ENCODE measurements at places on chromosomes 11 and 22.
A peak's percentile ranks its signal among the peaks of the same experiment; 100 is the strongest.

DNA sequence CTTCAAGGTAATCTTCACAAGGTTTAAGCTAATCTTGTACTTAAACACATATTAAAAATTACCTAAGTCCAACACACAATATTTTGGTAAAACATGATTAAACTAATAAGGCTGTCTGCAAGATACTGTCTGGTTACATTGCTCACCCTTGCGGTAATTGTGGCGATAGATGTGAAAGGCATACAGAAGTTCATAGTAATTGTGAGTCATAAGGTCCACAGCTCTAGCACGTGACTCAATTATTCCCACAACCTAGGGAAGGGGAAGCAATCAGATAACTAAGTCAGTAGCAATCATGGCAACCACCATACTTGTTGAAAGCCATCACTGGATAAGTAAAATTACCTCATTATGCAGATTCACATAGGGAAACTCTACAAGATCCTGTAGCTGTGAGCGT lies 30.5 kb upstream of the FNBP4 start:
- DNase-seq: peak; percentile 28

DNA sequence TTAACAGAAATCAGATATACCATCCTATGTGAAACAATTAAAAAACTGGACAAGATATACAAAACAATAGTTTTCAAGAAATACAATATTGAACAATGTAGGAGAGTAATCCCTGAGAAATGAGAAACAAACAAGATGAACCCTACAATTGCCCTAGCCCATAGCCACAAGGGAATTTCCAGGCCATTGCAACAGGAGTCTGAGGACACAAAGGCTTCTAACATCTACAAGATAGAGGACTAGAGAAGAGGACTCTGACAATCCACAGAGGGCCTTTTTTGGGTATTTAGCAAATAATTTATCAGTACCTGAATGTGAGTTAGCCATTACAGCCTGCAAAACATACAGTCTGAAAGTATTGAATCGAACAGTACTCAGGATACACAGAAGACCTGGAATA lies 251.7 kb downstream of the GRM5 start:
- no peak for DNase-seq

GRCh38 chr22:27885977-27886842 lies 32.8 kb downstream of the PITPNB start:
- peak; percentile 49 for DNase-seq

GRCh38 chr22:31148488-31148887 lies 8.2 kb upstream of the PLA2G3 start:
- DNase-seq: no peak

DNA sequence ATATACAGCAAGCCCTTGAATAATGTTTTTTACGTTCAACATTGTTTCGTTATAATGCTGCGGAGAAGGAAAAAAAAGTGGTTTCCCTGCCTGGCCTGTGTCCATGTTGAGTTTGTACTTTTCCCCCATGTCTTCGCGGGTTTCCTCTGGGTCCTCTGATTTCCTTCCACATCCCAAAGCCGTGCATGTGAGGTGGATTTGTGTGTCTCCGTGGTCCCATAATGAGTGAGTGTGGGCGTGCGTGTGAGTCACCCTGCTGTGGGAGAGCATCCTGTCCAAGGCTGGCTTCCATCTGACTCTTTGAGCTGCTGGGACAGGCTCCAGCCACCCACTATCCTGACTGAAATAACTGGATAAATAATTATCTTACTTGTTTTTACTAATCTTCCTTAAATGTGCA lies 29.6 kb upstream of the SNX19 start:
- DNase-seq: peak; percentile 86

DNA sequence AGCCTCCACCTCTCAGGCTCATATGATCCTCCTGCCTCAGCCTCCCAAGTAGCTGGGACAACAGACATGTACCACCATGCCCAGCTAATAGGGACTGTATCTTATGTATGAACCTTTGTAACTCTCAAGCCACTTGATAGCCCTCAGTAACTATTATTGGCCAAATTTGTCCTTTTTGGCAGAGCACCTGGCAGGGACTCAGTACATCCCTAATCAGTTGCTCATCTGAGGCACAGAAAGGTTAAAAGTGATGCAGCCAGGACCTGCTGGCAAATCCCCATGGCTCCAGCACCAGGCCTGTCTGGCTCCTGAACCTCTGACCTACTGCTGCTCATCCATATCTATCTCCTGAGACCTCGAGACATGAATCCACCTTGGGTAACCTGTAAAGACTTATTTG lies 21.1 kb upstream of the XBP1 start:
- DNase-seq: no peak

GRCh38 chr22:27881421-27881820 lies 37.6 kb downstream of the PITPNB start:
- DNase-seq: no peak

DNA sequence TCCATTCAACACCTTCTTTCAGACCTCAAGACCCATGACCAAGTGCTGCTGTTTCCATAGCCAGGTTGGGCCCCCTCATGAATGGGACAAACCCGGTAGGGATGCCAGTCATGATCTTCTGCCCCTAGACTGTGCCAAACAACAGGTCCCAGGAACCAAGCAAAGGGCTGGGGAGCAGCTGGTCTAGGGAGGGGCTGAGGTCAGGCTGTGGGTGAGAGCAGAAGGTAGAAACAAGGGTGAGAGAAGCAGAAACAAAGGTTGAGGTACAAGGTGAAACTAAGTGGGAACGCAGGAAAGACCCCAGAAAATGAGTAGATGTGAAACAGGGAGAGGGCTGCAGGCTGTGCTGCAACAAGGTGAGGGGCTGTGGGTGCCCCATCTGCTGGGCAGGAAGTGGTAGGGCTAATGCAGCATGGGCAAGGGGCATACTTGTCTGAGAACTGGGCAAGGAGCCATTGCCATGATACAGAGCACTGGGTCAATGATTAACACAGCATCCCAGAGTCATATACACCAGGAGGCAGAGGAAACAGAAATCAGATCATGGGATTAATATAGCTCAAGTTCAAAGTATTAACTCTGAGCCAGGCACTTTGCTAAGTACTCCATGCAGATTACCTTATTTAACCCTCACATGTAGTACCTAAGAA lies 45.9 kb downstream of the SLC1A2 start:
- no peak for DNase-seq

DNA sequence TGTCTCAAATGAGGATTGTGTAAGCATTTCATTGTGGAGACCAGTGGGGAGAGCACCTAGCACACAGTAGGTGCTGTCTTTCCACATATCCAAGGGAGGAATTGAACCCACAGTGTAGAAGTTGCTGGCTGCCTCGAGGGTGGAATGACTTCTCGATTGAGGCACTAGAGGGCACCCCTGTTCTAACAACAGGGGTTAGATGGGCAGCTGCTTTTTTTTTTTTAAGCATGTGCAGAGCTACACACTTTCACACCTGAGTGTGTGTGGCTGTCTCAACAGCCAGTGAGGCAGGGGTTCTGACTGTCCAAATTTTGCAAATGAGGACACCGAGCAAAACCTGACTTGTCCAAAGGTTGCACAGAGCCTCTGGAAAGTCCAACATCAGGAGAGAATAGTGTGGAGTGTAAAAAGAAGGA lies 118.2 kb upstream of the CRYBB3 start:
- no peak for DNase-seq

DNA sequence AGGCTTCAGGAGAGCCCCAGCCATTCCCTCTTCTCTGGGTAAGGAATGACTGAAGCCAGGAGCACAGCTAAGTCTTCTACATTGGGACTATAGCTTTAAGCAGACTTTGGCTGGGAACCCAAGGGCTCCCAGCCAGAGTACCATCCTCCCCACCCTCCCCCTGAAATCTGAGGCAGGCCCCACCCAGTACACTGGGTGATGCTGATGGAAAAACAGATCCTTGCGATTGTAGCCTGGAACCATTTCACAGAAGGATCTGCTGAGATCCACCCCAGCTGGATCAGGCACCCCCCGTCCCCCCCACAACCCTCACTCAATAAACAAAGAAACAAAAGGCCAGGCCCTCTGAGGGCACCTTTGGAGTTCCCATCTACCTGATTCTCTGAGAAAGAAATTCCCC lies 39.8 kb downstream of the IL18BP start:
- peak; percentile 83 for DNase-seq

- no peak for DNase-seq
These were observed 14.1 kb downstream of the TMEM123 start for GRCh38 chr11:102438311-102439062.

GRCh38 chr22:27560781-27561180 lies 240.8 kb downstream of the MN1 start:
- no peak for DNase-seq

GRCh38 chr11:63023841-63024648 lies 8.4 kb upstream of the SLC22A8 start:
- peak; percentile 57 for DNase-seq

GRCh38 chr11:106043540-106043939 lies 21.5 kb upstream of the MSANTD4 start:
- DNase-seq: no peak

DNA sequence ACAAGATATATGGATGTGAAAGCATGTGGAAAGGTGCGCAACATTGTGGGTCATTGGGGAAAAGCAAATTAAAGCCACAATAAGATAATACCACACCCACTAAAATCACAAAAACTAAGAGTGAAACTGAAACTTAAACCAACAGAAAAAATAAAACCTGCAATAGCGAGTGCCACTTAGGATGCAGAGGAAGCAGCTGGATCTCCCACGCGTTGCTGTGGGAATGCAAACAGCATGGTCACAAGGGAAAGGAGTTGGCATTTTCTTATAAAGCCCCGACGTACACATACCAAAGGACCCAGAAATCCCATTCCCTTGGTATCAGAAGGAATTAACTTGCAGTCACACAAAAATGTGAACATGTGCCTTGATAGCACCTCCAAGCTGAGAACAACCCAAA lies 712.0 kb downstream of the TBC1D22A start:
- DNase-seq: no peak

GRCh38 chr11:58927393-58928106 lies 11.7 kb upstream of the GLYATL1 start:
- DNase-seq: no peak

- no peak for DNase-seq
These were observed 148.5 kb downstream of the GRIK4 start for GRCh38 chr11:120660024-120660565.

DNA sequence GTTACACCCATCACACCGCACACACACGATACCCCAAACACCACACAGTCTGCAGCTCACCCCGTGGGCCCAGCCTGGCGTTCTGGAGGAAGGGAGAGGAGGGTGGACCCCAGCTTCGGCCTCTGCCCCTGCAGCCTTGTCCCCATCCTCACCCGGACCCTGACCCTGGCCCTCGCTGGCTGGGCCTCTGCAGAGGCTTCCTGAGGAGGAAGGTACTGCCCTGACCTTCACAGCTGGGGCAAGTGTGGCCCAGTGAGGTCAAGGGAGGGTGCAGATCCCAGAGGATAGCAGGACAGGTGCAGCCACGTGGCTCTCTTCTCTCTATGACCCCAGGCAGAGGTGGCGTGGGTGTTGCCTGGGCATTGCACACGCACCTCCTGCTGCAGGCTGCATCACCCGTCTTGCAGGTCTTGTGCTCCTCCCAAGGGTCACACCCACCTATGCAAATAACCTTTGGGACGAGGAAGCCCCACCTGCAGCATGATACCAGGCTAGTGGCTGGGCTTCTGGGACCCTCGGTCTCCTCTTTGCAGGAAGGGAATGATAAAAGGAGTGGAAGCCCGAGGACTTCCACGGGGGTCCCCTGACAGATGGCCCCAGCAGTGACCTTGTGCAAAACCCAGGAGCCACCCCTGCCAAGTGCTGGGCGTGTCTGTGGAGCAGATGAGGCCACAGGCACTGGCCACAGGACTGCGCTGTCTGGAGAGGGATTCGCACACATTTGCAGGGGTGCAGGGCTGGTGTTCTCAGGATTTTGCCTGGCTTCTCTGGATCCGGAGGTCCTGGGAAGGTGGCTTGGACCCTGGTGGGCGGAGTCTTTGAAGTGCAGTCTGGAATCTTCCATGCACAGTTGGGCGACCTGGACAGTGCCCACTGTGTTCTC lies 1241.5 kb downstream of the BRD1 start:
- no peak for DNase-seq

DNA sequence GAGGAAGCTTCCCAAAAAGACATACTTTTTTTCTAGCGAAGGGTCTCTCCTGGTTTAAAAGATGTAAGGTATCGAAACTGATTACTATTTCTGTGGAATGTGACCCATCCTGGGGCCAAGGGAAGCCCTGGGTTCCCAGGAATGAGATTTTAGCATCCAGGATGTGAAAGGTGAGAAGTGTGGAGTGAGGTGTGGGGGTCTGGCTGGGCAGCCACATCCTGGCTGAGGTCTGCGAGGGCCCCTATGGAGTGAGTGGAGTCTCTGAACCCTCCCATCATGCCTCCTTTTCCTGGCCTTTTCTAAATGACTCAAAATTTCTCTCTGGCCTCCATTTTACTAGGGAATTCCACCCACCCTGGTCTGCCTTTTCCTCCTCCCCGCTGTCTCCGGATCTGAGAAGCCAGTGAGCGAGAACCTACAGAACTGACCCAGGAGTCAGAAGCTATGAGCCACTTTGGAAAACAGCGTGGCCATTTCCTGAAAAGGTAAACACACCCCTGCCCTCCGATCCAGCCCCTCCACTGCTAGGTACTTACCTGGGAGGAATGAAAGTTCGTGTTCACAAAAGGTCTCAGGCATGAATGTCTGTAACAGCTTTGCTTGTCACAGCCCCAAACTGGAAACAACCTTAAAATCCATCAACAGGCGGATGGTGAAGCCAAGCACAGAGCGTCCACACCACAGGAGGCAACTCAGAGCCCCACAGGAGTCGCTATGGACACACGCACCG lies 27.7 kb upstream of the SHANK2 start:
- no peak for DNase-seq

GRCh38 chr22:45740236-45740635 lies 68.6 kb downstream of the ATXN10 start:
- DNase-seq: no peak

- no peak for DNase-seq
These were observed 599 bp downstream of the SIK3 start for GRCh38 chr11:117097389-117098268.

GRCh38 chr11:65500387-65501185 lies 1.7 kb downstream of the MALAT1 start:
- peak; percentile 28 for DNase-seq

GRCh38 chr22:36879775-36880174 lies 19.0 kb downstream of the NCF4 start:
- DNase-seq: peak; percentile 82

DNA sequence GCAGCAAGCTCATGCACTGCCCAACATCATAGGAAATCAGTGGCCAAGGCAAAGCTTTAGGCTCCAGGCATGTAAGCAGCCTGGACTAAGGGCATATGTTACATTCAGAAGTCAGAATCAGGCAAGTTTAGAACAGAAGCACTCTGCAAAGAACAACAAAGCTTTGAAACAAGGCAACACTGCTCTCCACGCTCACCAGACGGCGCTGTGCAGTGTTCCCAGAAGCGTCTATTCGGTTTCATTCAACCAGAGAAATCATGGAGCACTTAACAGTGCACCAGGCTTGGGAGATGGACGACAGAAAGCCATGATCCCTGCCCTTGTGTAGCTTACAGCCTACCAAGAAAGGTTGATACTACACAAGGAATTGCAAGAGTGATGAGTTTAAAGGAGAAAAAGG lies 555.8 kb downstream of the BUD13 start:
- no peak for DNase-seq

GRCh38 chr22:49588739-49589138 lies 238.9 kb downstream of the BRD1 start:
- DNase-seq: no peak

Measured in stromal cell of bone marrow (primary cell).